ENCODE measurements at places on chromosomes 11 and 22.

- DNase-seq = no peak
Observed at GRCh38 chr22:19977296-19978243, 36.0 kb upstream of the TXNRD2 start.

GRCh38 chr11:70203751-70204465 lies 812 bp downstream of the FADD start:
- no peak for DNase-seq

- DNase-seq = no peak
Observed at GRCh38 chr11:33654594-33654993, 46.0 kb downstream of the C11orf91 start.

DNA sequence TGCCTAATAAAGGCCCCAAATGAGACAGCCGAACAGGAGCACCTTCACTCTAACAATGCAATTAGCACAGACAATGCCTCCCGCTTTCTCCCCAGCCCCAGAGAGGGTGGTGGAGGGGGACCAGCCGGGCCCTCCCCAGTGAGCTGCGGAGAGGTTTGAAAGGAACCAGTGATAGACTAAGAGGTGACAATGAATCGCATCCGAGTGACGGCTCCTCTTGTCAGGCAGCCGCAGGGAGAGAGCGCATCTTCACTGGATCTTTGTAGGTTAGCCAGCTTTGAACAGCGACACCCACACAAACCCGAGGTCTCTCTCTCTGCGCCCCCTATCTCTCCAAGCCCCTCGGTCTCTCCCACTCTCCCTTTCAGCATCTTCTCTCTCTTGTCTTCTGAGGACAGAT lies 28.0 kb downstream of the FLRT1 start:
- no peak for DNase-seq

DNA sequence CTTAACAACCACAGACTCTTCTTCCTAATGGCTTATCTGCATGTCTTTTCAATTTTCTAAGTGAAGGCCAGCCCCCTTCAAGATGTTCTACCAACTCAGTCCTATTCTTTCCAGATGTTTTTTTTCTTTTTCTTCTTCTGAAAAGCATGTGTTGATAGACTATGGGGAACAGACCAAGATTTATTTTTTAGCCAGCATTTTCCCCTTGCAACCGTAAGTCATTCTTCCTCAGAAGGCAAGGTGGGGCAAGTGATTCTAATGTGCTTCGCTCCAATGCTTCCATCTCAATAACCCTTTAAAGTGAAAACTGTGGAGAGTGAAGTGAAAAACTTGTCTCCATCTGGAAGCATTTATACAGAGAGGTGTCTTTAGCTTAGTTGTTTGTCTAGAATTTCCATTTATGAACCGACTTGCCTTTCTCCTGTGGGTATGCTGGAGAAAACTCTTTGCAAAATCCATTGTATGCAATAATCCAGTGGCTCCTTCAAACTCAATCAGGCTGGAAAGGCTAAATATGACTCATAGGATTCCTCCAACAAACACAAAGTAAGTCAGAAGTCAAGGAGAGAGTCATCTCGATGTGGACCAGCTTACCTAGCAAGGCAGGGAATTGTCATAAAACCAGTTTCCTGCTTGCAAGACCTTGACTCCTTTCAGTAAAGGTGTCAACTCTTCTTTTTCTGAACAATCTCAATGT lies 83.7 kb downstream of the MAML2 start:
- peak; percentile 29 for DNase-seq

DNA sequence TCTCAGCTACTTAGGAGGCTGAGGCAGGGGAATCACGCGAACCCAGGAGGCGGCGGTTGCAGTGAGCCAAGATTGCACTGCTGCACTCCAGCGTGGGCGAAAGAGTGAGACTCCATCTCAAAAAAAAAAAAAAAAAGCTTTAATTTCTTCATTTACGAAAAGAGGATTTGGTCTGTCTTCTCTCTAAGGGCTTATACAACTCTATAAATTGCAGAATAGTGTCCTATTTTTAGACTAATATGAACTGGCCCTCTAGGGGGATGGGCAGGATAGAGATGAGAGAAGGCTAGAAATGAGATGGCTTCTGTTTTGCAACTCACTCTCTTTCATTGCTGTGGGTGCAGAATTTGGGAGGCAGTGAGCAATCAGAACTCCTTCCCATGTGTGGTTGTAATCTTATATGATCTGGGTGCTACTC lies 11.3 kb downstream of the MAML2 start:
- no peak for DNase-seq

DNA sequence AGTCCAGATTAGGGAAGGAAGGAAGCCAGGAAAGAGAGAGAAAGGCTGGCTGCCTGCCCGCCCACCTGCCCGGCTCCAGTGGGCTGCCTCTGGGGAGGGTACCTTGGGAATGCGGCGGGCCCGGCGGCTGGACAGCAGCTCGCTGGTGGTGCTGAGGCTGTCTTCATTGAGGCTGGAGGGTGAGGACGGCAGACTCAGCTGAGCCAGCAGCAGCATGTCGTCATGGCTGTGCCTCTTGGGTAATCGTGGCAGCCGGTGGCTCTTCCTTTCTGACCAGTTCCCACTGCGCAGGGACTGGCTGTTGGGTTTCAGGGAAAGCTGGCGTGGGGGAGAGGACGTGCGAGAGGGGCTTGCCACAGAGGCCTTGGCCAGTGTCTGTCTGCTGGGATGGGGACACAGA lies 32.9 kb downstream of the RPL27A start:
- DNase-seq = no peak

GRCh38 chr11:47941907-47942558 lies 38.3 kb upstream of the PTPRJ start:
- no peak for DNase-seq

DNA sequence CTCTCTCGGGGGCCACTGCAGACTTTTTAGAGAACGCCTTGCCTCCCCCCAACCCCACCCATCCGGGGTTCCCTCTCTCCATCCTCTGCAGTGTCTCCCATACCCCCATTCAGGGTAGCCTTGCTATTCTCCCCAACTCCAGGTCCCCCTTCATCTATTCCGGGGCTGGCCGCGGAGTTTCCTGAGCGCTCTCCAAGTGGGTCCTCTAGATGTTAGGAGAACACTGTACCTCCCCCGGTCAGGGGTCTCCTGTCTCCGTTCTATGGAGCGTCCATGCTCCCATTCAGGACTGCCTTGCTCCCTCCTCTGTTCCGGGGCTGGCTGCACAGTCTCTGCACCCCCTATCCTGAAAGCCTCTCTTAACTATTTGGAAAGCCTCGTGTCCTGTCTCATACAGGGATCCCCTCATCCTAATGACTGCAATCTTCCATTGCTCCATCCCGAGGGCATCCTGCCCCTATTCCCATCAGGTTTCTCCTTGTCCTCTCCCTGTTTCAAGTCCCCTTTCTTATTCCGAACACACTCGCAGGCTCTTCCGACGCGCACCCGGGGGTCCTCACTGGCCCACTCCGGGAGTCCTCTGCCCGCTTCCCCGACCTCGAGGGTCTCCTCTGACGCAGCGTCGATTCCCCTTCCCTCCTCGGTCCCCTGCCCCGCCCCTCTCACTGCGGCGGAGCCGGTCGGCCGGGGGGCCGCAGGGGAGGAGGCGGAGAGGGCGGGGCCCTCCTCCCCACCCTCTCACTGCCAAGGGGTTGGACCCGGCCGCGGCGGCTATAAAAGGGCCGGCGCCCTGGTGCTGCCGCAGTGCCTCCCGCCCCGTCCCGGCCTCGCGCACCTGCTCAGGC lies at the start of gene NEFH:
TSS of gene NEFH (plus strand) at position 802 of the 845 bp plus-strand sequence. CDS start 45 bp downstream, outside the sequence.
- DNase-seq = peak; percentile 68

DNA sequence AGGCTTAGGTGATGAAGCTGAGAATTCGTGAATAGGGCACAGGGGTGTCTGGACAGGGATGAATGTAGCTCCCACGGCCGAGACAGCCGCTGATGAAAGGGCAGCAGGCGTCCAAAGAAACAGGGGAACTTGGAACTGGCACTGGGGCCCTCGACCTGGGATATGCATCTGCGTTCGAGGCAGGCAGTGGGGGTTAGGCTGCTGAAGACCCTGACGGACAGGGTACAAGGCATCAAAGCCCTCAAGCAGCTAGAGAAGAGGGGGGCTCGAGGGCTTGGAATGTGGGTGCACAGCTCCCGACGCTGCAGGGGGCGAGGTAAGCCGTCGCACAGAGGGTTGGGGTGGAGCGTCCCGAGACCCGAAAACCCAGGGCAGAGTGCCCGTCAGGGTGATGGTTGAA lies 6.9 kb upstream of the SYT8 start:
- no peak for DNase-seq

DNA sequence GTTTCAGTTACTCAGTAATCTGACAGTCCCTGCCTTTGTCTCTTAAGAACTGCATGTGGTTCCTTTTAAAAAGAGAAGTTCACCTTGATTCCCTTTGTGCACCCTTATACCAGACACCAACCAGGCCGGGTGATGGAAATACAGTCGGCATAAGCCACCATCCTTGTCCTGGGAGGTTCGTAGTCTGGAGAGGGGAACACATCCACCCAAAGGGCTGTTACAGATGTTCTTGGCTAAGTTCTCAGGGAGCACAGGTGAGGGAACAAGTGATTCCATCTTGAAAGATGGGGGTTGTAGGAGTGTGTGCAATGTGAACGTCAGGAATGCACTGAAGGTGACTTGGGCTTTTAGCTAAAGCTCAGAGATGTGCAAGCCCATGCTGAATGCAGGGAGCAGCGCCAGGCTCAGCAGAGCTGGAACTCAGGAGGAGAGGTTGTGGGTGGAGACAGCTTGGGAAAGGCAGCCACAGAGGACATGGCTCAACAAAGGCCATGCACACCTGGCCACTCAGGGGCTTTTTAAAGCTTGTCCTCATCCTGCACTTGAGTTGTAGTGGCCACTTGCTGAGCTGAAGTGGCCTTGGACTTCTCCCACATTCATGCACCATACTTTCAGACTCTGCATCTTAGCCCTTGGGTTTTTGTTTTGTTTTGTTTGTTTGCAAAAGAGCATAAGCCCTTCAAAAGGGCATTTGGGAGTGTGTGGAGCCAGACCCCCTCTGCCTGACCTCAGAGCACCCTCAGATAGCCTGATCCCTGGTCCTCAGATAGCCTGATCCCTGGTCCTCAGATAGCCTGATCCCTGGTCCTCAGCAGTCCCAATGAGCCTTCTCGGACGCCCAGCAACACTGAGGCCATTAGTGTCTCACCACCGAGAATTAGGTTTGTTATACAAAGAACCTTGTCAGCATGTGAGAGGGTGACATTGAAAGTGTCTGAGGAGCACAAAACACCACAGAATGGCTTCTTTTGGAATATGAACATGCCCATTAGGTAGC lies 12.7 kb upstream of the TMA7B start:
- DNase-seq = no peak

- peak; percentile 95 for DNase-seq
Observed at GRCh38 chr22:28442264-28442710, 237.4 kb downstream of the TTC28 start.

GRCh38 chr22:46031965-46032851 lies 55.2 kb upstream of the WNT7B start:
- DNase-seq = no peak

DNA sequence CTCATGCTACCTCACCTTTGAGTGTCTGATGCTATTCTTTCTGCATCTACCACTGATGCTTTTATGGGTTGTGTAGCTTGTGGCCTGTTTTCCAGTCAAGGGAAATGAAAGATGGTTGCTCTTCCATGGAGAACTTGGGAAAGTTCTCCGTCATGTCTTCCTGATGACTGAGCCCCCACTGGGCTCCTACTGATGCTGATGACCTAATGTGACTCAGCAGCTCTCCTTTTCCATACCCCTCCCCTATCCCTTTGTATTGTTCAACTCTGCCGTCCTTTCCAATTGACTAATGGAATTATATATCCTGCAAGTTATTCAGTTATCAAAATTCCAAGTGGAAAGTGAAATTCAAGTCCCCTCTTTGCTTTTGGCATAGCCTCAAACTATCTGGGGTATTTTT lies 44.7 kb downstream of the REXO2 start:
- DNase-seq = no peak

- DNase-seq = no peak
Observed at GRCh38 chr11:104053743-104054478, 17.5 kb downstream of the DDI1 start.

GRCh38 chr22:46546466-46547178 lies 9.2 kb upstream of the CELSR1 start:
- DNase-seq = no peak

GRCh38 chr11:60221181-60221580 lies 21.8 kb downstream of the MS4A4E start:
- no peak for DNase-seq

- no peak for DNase-seq
Observed at GRCh38 chr22:44709881-44710392, 7.9 kb downstream of the PRR5 start.

DNA sequence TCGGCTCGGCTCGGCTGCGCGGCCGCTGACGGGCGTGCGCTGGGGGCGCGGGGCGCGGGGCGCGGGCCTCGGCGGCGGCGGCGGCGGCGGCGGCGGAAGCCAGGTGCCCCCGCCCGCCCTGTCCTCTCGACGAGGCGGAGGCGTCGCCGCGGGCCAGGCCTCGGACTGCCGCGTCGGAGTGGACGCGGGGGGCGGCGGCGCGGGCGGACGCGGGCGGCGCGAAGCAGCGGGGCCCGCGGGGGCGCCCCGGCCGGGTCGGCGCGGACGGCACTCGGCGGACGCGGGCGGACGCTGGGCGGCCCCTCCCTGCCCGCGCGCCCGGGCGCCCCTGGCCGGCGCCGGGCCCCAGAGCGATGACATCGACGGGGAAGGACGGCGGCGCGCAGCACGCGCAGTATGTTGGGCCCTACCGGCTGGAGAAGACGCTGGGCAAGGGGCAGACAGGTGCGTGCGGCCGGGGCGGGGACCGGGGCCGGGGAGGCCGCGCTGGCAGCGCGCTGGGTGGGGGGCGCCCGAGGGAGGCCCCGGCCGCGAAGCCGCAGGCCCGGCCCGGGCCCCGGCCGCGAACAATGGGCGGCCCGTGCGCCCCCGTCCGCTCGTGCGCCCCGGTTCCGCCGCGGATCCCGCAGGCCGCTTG lies at the start of gene BRSK2:
TSS of gene BRSK2 (plus strand) at position 3 of the 637 bp plus-strand sequence. CDS start at position 354, 351 bp downstream.
- no peak for DNase-seq

DNA sequence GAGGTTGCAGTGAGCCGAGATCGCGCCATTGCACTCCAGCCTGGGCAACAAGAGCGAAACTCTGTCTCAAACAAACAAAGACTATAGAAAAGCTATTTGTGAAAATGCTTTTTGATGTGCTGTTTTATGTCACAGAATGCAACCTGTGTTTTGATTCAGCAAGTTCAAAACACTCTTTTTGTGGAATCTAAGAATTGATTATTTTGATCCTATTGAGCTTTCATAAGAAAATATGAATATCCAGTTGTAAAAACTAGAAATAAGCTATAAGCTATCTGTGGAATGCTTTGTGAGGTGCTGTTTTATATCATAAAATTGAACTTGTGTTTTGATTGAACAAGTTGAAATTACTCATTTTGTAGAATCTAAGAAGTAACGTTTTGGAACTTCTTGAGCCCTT lies 110.7 kb upstream of the VPREB1 start:
- DNase-seq = no peak

DNA sequence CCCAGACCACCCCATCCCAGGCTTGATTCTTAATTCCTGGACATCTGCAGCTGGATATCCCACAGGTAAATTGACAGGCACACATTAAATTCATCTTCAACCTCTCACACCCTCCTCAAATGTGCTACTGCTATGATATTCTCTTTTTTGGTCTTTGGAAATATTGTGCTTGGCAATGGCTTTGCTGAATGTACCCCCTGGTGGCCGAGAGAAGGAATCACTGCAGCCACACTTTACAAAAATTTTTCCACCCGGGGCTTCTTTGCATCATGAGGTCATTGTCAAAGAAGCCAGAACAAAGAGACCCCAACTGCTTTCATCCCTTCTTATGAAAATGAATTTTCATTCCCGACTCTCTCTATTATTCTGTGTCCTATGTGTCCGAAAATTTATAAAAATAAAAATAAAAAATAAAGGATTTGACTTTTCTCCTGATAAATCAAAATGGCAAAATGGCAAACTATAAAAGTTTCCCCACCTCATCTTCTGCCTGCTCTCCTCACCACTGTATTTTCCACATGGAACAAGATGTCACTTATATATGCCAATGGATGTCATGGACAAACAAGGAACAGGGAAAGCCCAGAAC lies 15.0 kb upstream of the CYB5R2 start:
- peak; percentile 44 for DNase-seq

- peak; percentile 85 for DNase-seq
Observed at GRCh38 chr22:33302049-33302545, 243.9 kb upstream of the SYN3 start.

Data from iPS-NIHi11 (cell line).